ENCODE measurements at places on chromosomes 4 and X.

DNA sequence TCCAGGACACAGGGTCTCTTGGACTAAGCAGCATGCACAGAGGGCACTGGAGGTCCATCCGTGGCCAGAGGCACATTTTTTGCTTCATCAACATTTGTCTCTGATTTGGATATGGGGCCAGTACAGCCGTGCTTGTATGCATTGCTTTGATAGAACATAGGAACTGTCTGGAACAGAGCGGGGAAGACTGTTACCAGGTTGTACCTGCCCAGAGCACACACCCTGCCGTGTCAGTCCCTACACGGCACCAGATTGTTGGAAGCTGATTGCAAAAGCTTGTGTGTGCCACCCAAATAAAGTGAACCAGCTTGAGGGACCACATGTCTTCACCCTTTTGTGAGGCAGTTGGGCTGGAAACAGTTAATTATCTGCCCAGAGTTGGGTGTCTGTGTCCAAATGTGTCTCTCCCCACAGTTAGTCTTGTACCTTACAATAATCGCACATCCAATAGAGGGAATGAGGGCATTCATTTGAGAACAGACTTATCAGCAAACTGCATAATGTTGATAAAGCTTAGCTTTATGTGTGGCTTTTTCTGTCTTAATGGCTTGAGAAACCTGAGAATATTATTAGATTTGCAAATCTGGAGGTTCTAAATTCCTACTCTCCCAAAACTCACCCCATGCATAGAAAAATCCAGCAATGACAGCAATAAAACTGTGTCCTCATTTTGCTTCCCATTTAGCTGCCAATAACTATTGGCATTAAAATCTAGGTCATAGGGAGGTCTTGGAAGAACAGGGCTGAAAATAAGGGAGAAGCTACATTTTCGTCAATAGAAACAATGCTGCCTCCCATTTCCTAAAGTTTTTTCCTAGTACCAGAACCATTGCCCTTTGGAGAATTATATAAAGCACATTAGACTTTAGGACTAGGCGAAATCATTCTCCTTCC is 21.2 kb downstream of the KLF3 start:
- DNase-seq, result no peak

DNA sequence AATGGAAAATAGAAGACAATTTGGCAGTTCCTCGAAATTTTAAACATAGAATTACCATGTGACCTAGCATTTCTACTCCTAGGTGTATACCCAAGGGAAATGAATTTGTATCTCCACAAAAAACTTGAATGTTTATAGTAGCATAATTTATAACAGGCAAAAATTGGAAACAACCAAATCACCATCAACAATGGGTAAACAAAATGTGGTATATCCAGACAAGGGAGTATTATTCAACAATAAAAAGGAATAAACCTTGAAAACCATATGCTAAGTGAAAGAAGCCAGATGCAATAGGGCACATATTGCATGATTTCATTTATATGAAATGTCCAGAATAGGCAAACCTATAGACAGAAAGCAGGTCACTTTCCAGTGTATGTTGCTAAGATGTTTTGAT is 83.8 kb downstream of the SNX25 start:
- no peak for DNase-seq

- DNase-seq, result no peak
Observed at GRCh38 chr4:36325926-36326325, 44.5 kb downstream of the DTHD1 start.

- DNase-seq, result peak; percentile 47
Observed at GRCh38 chr4:114659386-114660008, 60.9 kb downstream of the UGT8 start.

DNA sequence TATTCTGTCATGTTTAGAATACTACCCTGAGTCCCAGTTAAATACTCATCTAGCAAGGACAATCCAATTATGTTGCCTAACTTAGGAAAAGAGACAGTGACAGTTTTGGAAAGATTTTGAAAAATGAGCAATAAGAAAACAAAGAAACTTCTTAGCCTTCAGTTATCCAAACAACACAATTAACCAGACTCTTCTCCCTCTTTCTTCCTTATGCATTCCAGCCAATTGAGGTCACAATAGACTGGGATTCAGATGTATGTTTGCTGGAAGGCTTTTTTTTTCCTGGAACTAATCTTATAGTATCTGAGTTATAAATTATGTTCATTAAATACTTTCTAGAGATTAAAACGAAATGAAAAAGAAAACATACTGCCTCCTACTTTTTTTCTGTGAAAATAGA is 109.6 kb downstream of the GUCY2F start:
- DNase-seq, result no peak

DNA sequence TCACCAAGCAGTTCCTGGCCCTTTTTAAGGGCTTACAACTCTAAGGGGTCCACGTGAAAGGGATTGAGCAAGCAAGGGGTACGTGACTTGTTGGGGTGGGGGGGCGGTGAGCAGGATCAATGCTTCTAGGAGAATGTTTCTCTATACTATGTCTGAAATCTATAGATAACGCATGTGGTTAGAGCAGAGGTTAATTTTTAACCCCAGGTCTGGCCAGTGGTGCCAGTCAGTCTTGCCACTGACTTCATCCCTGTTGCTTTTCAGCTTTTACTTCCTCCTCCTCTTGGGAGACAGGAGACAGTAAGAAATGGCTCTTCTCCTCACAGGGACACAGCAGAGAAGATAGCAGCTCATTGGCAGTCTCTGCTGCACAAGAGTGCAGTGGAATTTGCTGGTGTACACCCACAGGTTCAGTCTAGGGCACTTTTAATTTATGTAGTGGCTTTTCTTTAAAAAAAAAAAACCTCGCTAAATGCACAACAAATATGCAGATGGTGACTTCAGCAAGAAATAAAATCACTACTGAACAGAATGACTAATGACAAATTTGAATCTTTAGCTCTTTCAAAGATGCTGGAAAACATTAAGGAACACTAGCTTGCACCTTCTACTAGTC is 190.5 kb downstream of the CCNG2 start:
- DNase-seq, result peak; percentile 19

DNA sequence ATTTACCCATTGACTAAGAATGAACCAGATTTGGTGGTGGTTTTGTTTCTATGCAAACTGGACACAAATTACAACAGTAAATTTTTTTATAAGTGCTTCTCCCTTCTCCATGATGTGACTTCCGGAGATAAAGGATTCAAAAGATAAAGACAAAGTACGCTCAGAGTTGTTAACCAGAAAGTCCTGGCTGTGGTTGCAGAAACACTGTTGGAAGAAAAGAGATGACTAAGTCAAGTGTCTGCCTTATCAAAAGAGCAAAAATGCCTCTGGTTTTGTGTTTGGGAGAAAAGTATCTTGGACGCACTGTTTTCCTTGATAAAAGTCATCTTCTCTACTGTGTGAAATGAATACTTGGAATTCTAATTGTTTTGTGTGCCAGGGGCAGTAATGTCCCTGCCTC is 213.4 kb downstream of the GC start:
- no peak for DNase-seq

DNA sequence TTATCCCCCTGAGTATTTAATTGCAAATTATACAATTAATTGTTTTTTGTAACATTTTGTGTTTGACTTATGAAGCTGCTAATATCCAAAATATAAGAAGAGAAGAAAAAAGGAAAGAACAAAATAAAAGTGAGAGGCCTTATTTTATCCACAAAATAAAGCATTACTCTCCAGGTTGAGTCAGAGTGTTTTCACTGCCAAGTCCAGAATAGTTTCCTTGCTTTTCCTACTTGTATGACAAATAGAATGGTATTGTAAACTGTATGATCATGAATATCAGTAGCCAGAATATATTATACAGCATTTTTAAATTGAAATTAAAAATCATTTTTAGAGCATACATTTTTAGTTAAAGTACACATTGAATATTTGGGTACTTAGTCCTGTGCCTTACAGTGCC is 237.8 kb downstream of the NDST4 start:
- no peak for DNase-seq

GRCh38 chrX:72020788-72021187 is 110.1 kb downstream of the NHSL2 start:
- DNase-seq, result no peak

GRCh38 chr4:132587626-132588025 is 561.5 kb upstream of the PCDH10 start:
- DNase-seq, result no peak

DNA sequence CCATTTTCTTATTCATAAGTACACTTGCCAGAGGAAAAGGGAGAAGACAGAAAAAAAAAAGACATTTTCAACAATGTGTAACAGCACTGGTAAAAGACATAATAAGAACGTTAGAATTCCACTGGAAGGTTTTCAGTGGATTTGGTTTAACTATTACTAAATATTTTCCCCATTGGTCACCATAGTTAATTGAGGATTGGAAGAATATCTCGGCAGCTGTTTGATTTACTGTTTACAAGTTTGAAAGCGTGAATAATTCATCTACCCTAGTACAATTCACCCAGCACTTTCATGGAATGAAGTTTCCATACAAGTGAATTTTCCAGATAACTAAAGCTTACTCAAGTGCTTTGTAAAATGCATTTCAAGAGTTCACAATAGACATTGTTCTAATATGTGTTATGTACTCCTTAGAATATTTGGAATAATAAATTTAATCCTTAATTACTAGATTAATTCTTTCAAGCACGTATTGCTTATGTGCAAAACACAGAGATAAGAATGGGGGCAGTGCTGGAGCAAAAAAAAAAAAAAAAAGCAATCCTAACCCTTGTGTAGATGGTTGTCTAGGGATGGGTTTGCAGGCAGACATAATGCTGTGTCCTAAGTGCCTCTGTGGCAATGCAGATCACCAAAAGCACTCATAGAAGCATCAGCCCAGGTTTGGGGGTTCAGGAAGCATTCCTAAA is 57.1 kb downstream of the ENPEP start:
- no peak for DNase-seq

DNA sequence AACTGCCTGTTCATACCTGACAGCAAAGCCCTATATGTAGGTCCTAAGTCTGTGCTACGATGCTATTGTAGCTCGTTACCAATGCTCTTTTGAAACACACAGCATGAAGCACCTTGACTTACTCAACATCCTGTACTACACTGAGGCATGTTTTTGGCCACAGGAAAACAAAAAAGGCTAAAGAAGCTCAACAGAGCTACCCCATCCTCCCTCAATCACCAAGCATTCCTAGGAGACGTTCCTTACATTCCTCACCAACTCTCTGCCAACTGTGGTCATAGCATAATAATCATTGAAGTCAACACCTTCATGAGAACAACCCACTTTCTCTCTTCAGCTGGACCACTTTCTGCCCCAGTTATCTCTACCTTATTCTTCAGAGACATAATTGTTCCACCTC is 73.7 kb upstream of the SLC25A43 start:
- no peak for DNase-seq

DNA sequence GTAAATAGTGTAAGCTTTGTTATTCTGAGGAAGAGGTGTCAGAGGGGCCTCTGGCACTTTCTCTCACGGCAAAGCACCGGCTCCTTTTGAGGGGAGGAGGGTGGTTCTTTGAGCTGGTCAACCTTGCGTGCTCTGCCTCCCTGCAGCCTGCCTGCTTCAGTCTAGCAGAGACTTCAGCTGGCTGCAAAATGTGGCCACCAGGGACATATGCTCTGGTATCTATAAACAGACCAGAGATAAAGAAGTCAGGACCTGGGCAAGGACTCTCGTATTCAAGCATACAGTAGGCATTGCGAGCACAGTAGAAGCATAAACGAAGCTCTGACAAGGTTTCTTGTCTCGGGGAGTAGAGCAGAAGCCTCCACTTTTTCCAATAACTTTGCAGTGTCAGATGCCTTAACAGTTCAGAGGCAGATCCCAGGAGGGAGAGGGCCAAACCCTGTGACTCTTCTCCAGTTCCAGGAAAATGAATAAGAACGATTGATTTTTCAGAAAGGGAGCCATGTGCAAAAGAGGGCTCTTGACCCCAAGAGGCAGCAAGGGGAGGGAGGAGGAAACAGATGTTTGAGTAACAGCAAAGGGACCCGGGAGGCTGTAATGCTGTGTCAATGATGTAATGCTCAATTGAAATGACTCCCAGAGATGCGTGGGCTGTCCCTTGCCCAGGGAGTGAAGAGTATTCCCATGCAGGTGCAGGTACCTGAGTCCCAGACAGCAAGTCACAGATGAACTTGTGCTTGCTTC is 57.9 kb upstream of the TEX13D start:
- DNase-seq, result no peak

- no peak for DNase-seq
Observed at GRCh38 chr4:2813446-2814405, 20.8 kb downstream of the SH3BP2 start.

DNA sequence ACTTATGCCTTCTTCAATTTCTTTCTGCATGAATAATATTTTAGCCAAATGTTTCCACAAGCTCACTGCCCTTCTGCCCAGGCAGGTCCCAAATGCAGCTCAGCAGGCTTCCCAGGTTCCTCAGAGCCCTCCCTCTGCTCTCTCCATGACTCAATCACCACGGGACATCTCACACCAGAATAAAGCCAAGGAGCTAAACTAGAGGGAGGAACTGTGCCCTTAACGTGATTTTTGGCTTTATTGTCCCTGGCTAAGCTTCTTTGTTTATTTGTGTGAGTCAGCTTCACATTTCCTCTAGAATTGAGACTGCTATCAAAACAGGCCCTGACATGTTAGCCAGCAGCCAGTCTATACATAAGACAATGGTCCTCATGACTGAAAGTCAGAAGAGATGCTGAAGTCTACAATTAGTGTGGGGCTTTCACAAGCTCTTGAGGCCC is 186.4 kb upstream of the GALNT7 start:
- no peak for DNase-seq

- DNase-seq, result peak; percentile 3
Observed at GRCh38 chrX:103467887-103468286, 51.4 kb downstream of the RAB40A start.

DNA sequence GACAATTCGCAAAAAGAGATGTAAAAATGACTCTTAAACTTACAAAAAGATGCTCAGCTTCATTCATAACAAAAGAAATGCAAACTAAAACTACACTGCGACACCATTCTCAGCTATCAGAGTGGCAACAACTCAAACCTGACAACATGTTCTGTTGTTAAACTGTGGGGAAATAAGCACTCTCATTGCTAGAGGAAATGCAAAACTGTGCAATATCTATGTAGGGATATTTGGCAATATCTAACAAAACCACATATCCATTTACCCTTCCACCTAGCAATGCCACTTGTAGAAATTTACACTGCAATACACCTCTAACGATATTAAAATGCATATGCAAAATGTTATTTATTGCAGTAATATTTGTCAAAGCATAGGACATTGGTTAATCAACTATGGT is 78.3 kb upstream of the EGFL6 start:
- no peak for DNase-seq

DNA sequence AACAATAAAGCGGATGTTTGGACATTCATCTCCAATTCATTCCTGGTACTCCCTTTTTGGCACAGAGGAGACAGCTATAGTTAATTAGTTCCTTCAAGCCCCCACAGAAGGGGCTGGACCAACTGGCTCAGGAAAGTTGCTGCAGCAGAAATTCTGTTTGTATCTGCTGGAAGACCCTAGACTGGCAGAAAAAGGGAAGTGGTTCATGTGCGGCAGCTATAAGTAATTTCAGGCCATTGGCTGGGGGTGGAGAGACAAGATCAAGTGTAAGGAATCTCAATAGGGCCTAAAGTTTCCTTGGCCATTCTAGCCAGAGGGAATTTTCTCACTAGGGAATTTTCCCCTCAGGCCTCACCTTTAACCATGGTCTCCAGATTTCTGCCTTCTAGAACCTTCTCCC is 89.9 kb upstream of the DHX15 start:
- DNase-seq, result no peak

- DNase-seq, result no peak
Observed at GRCh38 chr4:41644288-41644914, 104.1 kb downstream of the PHOX2B start.

- no peak for DNase-seq
Observed at GRCh38 chrX:48613502-48614160, 16.3 kb downstream of the WDR13 start.
